MM.1S (cell line): ENCODE measurements at places on chromosomes 5 and 9.

- DNase-seq, result no peak
Measured at GRCh38 chr9:137160054-137160425, 9.8 kb downstream of the LRRC26 start.

- no peak for DNase-seq
Measured at GRCh38 chr9:121283856-121284732, 16.1 kb downstream of the GSN start.

DNA sequence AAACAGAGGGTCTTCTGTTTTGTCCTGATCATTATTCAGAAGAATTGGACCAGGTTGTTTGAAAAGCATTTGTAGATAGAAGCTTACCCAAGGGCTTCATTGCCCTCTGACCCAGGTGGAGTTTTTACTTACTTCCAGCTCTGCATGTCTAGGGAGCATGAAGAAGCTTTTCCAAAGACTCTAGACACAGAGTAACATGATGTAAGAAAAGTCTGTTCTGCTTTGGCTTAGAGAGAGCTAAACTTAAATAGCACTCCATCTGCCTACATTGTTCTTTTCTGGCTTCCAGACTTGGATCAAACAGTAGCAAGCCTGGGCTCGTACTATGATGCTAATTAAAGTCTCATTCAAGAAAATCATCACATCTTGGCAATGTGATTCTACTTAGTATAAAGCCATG lies 112.1 kb downstream of the SNCAIP start:
- no peak for DNase-seq

DNA sequence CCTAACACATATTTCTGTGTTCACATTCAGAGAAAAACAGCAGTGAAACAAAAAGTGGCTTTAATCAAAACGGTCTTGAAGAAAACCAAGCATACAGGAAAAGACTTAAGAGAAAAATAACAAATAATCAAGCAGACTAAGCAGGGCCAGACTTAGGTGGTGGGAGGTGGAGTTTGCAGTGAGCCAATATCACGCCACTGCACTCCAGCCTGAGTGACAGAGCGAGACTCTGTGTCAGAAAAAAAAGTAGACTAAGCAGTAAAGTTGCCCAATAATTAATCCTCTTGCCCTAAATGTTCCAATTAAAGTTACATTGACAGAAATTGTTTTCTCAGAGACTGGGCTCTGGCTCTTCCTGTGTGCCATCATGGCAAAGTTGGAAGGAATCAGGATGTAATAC lies 26.6 kb upstream of the GLDC start:
- no peak for DNase-seq

- no peak for DNase-seq
Measured at GRCh38 chr5:127858116-127858784, 155.1 kb downstream of the CCDC192 start.

DNA sequence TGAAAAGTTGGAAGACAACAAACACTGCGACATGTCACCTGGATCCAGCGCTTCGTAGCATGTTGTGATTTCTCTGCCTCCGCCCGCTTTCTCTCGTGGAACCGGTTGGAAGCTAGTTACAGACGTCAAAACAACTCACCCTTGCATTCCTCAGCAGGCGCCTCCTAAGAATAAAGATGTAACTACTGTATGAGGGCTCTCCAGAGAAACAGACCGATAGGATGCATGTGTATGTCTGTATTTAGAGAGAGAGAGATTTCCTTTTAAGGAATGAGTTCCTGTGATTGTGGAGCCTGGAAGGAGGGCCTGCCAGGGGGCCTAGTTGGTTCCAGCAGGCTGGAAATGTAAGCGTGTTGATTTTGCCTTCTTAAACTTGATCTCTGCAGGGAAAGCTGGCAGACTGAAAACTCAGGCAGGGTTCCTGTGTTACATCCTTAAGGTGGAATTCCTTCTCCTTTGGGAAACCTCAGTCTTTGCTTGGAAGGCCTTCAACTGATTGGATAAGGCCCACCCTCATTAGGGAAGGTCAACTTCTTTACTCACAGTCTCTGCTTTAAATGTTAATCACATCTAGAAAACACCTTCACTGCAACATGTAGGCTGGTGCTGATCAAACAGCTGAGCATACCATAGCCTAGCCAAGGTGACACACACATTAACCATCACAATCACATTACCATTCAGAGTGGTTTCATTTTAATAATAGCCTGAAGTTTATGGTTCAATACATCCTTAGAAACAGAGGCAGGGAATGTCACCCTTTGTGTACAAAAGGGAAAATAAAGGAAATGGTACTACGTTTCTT lies 163.8 kb downstream of the SYK start:
- DNase-seq, result peak; percentile 4

- DNase-seq, result no peak
Measured at GRCh38 chr5:134509308-134510040, 16.0 kb upstream of the JADE2 start.

DNA sequence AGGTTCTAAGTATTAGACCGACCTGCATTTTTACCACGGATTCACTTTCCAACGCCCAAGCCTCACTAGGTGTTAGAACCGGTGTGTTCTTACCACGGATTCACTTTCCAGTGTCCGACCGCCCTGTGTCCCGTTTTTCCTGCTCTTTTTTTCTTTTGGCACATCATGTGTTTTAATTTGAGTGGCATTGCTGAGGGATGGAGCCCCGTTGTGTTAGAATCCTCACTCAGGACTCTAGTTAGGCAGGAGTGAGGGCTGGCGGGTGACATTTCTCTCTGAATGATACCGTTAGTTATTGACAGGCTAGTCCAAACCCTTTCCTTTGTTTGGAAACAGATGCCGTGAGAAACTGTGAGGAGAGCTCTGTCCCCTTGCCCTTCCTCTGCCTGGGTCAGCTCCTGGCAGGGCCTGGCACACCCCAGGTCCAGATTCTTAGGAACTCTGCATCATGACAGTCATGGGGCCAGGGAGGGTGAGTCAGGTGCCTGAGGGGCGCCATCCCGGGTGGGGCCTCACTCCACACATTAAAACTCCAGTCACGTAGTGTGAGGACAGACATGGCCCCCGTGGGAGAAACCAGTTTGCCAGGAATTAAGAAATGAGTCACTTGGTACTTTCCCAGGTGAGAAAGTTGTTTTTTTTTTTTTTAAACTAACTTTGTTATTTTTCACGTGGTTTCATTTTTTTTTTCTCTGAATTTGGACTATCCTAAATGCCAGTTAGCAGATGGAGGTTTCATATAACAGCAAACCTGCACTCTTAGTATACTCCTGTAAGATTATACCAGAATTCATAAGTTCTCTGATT lies 15.8 kb downstream of the EXOC3 start:
- no peak for DNase-seq

DNA sequence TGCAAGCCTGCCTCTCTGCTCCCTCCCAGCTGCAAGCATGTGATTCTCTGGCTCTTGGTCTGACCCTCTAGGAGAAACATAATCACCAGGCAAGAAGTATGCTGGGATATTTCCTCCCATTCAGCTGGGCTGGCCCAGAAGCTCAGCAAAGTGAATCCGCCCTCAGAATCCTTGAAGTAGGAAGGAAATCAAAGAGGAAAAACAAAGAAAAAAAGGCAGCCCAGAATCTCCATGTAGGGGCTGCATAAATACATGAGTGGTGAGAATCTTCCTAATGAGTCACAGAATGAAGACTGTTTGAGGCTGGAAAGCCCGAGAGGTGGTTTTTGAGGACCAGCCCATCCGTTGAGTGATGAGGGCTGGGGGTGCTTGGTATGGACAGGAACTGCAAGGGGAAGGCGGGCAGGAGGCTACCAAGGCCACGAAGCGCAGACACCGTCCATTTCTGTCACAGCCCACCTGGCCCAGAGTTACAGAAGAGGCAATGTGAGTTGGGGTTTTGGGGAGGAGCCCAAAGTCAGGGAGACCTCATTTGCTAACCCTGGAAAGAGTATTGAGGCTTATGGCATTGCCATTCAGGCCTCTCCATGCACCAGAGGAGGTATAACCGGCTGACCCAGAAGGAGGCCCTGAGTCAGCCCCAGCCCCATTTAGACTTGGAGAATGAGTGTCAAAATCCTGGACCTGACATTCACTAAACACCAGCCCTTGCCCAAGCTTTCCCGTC lies 33.4 kb upstream of the TGFBR1 start:
- DNase-seq, result no peak

DNA sequence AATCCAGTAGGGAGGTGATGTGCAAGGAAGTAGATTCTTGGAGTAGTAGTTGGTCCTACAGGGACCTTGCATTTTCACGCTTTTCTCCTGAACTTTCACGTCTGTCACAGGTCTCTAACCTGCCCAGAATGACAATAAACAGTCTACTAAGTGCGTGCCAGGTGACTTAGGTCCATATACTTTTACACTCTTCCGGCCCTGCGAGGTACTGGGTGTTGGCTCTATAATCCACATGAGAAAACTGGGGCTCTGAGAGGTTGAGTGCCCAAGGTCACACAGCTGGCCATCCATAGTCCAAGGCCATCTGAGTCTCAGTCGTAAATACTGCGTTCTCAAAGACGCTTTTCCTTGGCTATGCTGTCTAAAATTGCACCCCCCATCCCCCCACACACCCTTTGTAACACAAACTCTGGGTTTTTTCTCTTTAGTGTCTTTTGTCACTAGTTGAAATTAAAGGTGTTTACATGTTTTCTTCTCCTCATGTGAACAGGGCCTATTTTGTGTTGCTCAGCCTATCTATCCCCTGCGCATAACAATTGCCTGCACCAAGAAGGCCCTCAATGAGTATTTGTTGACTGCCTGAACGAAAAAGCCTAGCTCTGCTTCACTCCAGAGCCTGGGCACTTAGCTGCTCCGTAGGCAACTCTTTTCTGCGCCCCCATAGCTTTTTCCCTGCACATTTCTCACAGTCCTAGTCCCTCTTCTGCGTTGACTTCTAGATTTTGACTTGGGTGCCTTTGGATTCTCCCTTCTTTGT lies 943 bp downstream of the SFXN1 start:
- DNase-seq, result peak; percentile 21

DNA sequence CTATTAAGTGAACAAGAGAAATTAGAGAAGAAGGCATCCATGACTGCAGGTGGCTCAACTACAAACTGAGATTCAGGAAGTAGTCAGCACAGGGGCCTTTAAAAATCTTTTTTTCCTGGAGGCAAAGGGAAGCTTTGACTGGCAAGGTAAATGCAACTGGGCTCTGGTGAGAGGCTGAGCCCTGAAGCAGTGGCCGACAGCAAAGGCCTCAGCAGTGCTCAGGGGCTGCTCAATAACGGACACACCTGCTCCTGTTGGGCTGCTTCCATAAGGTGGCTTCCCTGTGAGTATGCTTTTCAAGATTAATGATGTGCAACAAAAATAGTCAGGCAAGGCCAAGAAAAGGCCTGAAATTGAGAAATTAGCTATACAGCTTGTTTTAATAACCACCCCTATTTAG lies 134.2 kb upstream of the RGMB start:
- DNase-seq, result no peak

GRCh38 chr5:115016646-115017045 lies 153.1 kb downstream of the TRIM36 start:
- no peak for DNase-seq

- peak; percentile 66 for DNase-seq
Measured at GRCh38 chr9:21761309-21761901, 41.0 kb upstream of the MTAP start.

- no peak for DNase-seq
Measured at GRCh38 chr5:58406394-58406793, 53.5 kb downstream of the PLK2 start.

DNA sequence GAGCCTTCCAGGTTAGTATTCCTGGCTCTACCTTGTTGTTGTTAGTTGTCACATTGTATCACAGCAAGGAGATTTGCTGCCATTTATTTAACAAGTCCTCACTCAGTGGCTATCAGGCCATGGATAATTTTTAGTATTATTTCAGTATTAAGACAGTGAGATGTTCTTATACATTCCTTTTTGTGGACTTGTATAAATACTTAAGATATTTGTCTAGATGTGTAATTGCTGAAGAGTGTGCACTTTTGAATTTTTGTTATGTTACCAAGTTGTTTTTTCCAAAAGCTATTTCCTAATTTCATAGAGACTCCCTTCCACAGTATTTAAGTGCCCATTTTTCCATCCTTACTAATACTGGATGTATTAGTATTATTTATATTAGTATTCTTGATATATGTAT lies 22.0 kb downstream of the SLC36A1 start:
- no peak for DNase-seq

GRCh38 chr5:12141496-12141895 lies 237.2 kb upstream of the CTNND2 start:
- no peak for DNase-seq

DNA sequence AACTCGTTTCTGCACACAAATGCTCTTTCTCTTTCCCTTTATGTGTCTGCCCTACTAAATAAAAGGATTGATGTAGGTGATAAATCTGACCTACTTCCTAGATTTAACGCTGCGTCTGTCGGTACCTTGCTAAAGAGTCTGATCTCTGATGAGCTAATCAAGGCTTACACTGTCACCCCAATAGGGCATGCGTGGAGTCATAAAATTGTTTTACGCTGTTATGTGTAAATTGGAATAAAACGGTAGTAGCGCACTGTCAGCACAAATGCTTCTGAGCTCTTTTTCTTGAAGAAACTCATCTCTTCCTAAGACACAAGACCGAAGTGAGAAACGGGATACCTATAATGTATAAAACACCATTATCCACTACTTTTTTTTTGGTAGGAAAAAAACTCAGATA lies 2106.3 kb upstream of the WWC1 start:
- no peak for DNase-seq

DNA sequence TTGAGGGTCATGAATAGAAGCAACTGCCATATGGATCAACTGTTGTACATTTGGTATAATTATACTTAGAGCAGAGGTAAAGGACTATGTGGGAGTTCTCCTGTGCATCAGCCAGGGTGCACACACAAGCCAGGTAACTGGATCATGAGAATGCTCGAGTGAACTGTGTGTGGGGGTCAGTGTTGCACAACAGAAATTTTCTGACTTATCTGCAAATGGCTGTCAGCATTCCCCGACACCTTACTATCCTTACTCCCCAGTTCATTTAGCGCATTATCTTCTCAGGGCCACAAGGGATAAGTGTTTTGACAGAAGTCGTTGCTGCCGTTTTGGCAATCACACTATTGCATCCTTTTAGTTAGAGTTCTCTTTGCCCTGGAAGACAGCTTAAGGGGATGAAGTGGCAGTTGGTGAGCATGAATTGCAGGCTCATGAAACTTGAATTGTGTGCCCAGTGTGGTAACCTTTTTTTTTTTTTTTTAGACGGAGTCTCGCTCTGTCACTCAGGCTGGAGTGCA lies 1.7 kb downstream of the CANX start:
- DNase-seq, result no peak

DNA sequence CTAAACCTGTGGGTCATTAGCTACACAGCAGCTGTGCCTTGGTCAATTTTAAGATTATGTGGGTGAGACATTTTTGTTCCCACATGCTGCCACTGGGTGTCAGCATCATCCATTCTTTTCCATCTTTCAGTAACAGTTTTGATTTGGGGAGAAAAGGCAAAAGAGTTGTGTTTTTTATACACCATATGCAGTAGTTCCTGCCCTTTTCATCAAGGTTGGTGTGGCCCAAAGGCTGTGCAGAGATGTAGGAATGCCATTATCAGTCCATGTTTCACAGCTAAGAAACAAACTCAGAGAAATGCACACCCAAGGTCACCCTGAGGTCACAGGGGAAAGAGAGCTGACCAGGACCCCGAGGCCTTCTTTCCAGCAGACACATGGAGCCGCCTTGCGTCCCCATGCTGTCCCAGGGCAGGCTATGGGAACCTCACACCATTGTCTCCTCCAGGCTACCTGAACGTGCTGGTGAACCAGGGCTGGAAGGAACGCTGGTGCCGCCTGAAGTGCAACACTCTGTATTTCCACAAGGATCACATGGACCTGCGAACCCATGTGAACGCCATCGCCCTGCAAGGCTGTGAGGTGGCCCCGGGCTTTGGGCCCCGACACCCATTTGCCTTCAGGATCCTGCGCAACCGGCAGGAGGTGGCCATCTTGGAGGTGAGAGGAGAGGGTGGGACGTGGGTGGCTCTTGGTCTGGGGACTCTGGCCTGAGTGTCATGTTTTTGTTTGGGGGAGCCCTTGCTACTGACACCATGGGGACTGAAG lies 27.8 kb upstream of the GRPEL2 start:
- DNase-seq, result peak; percentile 66
